CD4-positive, alpha-beta T cell treated with Interleukin-4 for 4 hours (primary cell): ENCODE measurements at places on chromosomes 6 and 20.

- DNase-seq, result peak; percentile 12
Measured at GRCh38 chr6:80454197-80454596, 347.7 kb downstream of the BCKDHB start.

DNA sequence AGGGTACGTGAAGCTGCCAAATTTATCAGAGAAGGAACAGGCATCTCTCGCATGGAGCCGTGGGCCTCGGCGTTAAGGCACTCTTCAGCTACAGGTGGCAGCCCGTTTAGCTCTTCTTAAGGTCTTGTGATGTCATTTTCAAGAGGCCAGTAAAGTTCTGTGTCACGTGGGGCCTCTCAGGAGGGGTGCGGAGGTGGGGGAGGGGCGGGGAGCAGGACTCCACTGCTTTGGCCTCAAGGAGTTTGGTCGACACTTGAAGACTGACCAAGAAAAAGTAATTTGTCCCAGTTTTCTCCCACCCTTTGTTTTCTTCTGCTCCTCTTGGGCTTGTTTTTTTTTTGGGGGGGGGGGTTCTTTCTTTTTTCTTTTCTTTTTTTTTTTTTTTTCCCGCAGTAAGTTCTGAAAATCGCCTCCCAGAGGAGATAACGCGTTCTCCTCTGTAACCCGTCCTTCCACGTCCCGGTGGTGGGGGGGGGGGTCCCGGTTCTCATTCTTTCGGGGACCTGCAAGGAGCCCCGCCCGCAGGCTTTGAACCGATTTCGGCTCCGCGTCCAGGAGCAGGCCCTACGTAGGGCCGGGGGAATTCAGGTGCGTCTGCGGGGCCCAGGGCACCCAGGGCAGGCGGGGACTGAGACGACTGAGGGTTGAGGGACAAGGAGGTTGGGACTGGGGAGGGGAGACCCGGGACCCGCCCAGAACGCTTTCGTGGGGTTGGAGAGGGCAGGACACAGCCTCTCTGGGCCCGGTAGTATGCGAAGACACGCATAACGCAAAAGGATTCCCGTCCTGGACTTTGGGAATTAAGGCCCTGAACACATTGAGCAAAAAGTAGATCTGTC lies 26.0 kb downstream of the GPX6 start:
- DNase-seq, result no peak

DNA sequence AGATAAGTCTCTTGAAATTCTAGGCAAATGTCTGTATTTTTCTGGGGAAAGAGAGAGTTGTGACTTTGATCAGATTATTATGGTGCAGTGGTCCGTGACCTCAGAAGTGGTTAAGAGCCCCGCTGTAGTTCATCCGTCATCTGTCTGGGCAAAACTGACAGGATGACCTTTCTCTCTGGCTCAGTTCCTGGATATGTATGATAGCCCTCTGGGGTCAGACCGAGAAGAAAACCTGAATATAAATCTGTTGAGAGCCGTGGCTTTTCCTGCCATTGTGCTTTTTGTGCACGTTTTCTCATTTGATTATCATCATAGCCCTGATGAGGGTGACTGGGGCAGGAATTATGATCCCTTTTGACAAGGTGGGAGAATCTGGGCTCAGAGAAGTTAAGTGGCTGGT lies 26.5 kb downstream of the GHRH start:
- DNase-seq, result no peak

DNA sequence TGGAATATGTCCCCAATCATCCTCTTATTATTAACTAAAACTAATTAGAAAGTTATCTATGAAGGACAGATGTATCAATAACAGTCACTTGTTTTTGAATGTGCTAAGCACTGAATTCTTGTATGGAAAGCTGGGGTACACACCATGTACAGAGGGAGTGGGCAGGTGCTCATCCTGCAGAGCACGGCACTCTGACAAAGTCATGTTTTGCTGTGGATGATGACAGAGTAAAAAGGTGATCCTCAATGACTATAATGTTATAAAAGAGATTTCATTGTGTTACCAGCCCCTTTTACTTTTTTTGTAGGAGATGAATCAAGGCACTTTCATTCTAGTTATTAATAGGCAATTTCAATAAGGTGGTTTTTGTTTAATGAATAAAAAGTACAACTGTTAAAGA lies 51.4 kb upstream of the MCM9 start:
- DNase-seq, result no peak

GRCh38 chr6:70860920-70861319 lies 95.9 kb downstream of the B3GAT2 start:
- no peak for DNase-seq

DNA sequence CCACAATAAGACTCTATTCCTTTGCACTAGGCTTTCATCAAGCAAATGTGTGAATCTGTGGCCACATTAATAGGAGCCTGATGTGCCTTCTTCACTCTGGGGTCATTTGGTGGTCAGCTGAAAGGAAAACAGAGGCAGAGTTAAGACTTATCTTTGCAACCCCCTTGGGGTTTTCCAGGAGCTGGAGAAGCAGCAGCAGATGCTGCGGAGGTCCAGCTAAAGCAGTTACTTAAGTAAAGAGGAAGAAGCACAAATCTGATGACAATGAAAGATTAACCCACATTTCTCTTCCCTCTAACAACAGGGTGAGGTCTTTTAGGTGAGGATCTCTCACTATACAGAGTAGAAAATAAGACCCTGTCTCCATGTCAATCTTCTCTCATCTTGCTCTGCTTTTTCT lies 45.4 kb upstream of the QKI start:
- no peak for DNase-seq

GRCh38 chr20:3732327-3733118 lies at the start of gene HSPA12B:
Gene HSPA12B, plus strand, starts transcription at chr20:3732685. Its CDS starts 5,990 bp downstream, at chr20:3738675.
- DNase-seq, result no peak

DNA sequence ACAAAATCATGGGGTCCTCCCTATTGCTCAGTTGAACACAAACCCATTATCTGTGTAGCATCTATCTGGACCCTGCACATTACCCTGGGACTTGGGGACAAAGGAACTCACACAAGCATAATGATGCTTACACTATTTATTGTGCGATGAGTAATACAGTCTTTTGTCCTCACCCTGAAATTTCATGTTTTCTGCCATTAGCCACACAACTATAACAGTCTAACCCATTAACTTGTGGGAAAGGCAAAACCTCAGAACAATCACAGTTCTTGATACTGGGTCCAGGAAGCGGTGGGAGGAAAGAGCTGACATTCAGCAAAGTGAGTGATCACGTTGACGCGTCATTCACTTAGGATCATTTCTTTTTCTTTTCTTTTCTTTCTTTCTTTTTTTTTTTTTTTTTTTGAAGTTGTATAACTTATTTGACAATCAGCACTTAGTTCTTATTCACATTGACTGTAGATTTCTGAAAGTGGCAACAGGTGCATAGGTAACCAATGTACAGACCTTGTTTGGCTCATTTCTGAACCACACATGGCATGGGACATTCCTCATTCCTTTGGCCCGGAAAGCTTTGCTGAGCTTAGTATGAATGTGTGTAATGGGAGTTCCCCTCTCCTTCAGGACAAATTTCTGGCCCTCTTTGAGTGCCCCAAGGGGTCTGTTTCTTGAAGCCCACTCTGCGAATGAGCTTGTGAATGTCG lies 94.8 kb upstream of the CNKSR3 start:
- peak; percentile 6 for DNase-seq

- no peak for DNase-seq
Measured at GRCh38 chr6:159125951-159126352, 43.2 kb upstream of the FNDC1 start.

DNA sequence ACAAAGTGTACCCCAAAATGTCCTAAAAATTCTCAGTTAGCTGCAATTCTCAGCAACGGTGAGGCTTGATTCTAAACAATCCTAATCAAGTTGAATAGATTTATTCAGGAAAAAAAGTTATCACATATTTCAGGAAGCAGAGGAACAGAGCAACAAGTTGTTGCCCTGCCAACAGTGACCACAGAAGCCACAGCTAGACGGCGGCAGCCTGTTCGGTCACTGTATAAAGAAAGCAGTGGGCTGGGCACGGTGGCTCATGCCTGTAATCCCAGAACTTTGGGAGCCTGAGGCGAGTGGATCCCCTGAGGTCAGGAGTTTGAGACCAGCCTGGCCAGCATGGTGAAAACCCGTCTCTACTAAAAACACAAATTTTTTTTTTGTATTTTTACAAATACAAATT lies 171.2 kb upstream of the BMP5 start:
- DNase-seq, result no peak

GRCh38 chr6:158437571-158437970 lies 122.3 kb upstream of the TMEM181 start:
- DNase-seq, result no peak

DNA sequence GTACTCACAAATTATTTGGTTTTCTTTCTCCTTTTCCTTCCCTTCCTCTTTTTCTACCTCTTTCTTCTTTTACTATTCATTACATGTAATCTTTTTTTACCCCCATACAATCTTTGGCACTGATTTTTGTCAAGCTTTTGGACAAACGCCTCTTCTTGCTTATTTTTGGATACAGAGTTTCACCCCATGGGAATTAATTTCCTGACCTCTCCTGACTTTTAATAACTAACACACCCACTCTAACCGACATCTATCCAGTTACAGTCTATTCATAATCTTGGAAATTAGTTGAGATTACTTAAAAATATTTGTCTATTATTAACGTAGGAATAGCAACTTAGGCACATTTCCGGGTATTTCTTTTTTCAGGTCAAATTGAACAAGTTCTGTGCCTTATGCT lies 101.2 kb downstream of the HDGFL1 start:
- no peak for DNase-seq

DNA sequence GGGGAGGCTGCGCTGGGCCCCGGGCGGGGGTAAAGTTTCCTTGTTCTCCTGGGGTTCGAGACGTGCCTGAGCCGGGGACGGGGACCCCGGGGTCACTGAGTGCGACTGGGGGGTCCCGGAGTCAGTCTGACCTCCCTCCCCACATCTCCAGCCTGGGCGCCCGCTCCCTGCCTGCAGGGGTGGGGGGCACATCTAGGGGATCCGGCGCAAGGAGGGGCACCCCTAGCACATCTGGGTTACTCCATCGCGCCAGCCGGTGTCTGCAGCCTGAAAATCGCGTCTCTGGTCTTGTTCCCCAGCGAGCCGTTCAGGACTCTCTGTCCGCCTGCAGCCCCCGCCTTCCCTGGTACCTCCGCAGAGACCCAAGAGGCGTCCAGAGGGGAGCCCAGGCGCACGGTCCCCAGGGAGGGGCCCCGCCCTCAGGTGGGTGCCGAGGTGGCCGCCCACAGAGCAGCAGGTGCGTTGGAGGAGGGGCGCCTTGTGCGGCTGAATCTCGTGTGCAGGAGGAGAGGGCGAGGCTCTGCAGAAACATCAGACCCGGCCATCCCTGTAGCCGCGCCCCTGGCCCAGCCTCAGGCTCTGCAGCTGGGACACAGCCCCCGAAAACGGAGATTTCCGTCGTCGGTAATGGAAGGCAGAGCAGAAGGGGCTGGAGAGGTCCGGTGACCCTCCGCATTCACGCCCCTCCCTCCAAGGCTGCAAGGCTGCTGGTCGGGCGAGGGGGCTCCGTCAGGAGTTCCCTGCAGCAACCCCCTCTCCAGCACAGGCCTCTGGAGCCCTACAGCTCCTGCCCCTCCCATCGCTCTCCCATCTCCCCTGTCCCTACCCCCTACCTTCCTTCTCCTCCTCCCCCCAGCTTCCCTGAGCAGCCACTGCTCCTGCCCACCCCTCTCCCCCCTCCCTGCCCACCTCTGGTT lies 628 bp upstream of the CHRNA4 start:
- no peak for DNase-seq

DNA sequence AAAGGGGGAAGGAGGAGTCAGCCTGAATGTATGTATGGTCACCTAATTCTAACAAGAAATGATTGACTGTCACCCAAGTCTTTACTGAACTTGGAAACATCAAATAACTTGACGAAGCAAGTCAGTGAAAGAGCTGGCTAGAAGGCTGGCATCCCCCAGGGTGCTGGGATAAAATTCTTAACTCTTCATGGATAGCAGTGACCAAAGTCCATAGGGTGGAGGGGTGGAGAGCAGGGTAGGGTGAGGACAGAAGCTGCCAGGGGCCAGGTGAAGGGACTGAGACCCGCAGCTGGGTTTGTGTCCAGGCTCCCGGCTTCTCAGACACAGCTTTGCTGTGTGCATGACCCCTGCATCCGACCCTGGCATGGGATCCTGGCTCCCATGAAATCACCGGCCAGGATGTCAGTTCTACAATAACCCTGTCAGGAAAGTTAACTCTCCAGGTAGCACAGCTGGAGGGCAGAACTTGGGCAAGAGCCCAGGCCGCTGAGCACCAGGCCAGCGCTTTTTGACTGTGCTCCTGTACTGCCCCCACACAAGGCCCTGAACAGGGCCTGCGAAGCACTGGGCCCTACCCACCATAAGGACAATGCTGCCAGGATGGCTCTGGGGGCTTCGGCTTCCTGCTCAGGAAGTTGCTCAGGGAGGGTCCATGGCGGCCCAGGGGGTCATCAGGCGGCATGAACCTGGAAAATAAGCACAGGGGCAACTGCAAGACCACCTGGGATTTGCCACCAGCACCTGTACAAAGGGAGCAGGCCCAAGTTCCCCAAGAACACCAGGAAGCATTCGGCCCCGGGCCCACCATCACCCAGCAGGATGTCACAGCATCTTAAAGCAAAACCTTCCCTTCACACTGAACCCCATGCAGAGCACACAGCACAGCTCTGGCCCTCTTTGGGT lies 32.5 kb downstream of the ZC3H12D start:
- DNase-seq, result no peak

DNA sequence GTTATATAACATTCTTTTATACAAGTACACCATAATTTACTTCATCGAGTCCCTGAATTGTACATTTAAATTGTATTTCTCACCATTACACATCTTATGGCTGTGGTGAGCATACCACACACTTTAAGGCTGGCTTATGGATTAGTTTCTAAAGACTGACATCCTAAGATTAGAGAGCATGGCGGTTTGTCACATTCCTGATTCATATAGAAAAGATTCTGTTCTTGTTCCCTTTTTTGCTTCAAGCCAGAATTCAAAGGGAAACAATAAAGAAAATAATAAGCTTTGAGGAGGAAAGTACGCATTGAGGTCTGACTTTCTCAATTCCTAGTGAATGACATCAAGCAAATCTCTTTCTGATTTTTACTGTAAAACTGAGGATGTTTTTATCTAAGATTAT lies 2.5 kb downstream of the BTN1A1 start:
- no peak for DNase-seq

DNA sequence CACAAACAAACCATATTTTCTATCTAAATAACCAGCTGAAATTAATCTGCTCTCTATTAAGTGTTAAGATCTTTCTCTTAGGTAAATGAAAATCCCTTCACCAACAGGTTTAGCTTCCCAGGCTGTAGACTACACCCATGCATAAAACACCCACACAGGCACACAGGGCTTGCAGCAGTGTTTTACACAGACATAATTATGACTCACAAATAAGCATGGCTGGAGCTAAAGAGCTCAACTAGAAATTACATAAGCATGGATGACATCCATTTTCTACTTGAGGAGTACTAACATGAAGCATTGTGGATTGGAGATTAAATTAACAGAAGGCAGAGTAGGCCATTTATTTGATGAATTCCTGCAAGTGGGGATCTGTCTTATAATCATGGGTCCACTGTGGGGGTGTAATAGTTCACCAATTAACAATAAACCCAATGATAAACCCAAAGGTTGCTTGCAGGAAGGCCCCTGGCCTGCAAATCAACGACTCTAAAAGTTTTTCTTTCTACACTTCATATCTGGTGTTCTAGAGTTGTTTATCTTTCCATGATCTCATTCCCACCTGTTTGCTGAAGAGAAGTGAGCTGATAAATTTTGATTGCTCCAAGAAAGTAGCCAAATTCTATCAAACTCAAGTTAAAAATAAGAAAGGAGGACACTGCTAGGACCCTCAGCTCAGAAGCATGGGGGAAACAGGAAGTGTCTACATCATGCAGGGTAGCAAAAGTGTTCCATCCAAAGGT lies 33.8 kb upstream of the E2F3 start:
- peak; percentile 40 for DNase-seq
